ENCODE measurements at places on chromosomes 2 and 18.
A peak's percentile ranks its signal among the peaks of the same experiment; 100 is the strongest.

- no peak for DNase-seq
These were observed 989.7 kb upstream of the CRIM1 start for GRCh38 chr2:35365859-35366258.

DNA sequence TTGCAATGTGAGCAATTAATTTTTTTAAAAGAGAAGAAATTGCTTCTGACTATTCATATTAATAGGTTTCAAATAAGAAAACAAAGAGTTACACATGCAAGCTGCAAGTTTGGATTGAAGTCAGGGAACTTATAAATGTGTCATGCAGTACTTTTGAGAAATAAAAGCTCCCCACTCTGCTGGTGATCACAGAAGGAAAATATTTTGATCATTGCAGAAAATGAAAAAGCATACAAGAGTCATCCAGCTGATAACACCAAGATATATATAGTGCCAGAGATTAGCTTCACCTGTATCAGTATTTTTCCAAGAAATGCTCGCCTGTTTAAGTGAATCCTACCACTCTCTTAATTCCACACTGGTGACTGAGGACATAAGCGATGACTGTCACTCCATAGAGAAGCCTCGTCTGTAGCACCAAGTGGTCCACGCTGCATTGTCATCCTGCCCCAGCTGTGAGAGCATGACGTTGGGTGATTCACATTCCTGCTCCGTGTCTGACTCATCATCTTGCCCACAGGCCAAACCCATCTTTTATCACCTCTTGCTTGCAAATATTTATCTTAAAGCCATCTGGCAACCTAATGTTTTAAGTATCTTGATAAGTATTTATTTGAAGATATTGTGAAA lies 178.0 kb downstream of the ASXL3 start:
- peak; percentile 94 for DNase-seq

GRCh38 chr2:157934684-157935377 lies 58.7 kb upstream of the ACVR1 start:
- no peak for DNase-seq

GRCh38 chr2:227402959-227403358 lies 15.2 kb upstream of the SCYGR1 start:
- DNase-seq, result no peak

DNA sequence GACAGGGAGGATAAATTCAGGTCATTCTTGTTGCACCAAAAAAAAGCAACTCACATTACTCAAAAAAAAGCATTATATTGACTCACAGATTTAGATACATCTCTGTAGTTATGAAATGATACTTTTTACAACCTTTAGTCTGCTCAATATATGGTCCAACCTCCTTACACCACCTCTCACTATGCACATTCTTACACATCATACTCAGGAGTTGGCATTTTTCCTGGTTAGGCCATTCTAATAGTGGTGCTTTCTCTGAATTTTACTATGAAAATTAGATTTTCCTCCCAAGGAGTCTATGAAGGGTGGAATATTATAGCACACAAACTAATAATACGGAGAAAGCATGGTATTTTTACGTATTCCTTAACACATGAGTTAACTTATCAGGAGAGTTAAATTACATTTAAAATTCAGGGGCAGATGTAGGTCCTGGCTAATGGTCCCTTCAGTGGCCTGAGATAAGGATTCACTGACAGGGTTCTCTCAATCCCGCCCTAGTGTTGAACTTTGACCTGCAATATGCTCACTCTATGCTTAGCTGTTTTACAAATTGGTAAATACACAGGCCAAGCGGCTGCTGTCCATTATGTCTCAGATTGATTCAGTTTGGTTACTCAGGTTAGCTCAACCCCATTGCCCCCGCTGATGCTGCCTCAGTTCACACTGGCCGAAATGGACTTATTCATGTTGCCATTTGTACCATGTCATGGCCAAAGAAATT lies 153.6 kb downstream of the NCKAP5 start:
- DNase-seq, result peak; percentile 61

GRCh38 chr2:28547223-28547860 lies 51.5 kb downstream of the PLB1 start:
- no peak for DNase-seq

DNA sequence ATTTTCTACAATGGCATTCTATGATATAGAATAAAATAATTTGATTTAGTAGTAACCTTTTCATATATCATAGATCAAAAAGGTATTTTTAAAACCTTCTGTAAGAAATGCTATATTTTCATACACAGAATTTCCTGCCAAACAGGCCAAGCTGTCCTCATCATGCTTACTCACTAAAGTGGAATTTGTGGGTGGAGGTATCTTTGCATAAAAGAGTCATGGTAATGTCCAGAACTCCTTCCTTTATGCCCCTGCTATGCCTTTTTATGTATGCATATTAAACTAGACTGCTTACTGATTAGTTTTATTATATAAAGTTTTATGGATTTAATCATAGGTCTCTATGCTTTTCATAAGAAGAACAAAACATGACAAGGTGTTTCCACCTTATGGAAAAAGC lies 27.5 kb upstream of the MARCHF7 start:
- DNase-seq, result peak; percentile 75

GRCh38 chr2:169162613-169163012 lies 93.2 kb downstream of the DHRS9 start:
- no peak for DNase-seq

- peak; percentile 84 for DNase-seq
These were observed 47.9 kb upstream of the CABLES1 start for GRCh38 chr18:23087352-23087751.

DNA sequence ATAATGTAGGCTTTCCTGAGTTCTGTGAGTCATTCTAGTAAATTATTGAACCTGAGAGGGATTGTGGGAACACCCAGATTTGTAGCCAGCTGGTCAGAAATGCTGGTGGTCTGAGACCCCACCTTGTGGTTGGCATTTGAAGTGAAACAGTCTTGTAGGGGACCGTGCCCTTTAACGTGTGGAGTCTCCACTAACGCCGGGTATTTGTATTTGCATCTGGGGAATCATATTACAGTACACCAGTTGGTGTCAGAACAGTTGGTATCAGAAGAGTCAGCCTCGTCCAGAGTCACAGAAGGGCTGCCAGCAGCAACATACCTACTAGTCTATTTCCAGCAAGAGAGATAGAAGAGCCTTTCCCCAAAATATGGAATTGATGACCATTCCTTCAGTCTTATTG lies 38.3 kb upstream of the PTPN4 start:
- no peak for DNase-seq

DNA sequence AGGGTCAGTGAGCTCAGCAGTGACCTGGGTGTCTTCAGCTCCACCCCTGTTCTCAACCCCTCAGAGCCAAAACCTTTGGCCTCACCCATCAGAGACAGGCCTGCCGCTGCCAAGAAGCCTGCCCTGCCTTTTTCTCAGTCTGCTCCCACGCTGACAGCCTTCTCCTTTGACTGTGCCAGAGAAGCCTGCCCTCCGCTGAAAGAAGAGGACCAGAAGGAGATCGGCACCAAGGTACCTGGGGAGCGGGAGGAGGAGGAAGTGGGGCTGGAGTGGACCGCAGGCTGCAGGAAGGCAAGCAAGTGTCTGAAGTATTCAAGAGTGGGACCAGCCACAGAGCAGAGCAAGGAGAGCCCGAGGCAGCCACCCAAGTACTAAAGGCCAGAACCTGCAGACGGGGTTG lies 33.2 kb downstream of the TOGARAM2 start:
- no peak for DNase-seq

GRCh38 chr18:26052505-26052904 lies 37.9 kb downstream of the SS18 start:
- peak; percentile 4 for DNase-seq

DNA sequence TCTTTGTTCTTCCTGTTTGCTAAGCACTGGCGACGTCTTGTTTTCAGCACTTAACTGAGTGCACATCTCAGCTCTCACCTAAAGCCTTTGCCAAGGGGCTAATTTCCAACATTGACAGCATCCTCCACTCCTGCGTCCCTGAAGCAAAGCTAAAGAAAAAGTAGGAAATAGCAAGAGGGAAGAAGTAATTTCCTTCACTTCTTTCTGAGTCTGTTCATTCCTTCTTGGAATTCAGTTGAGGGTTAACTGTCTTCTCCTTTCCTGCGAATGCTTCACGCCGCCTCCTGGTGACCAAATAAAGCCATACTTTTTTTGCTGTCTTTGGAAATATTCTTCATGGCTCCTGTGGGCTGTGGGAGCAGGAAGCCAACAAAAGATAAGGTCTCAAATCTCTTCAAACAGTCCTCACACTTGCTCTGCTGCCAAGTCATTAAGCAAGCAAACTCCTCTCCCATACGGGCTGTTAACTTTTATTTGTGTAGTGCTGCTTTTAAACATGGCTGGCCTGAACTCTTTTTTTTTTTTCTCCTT lies 100.9 kb downstream of the DPP10 start:
- peak; percentile 1 for DNase-seq

DNA sequence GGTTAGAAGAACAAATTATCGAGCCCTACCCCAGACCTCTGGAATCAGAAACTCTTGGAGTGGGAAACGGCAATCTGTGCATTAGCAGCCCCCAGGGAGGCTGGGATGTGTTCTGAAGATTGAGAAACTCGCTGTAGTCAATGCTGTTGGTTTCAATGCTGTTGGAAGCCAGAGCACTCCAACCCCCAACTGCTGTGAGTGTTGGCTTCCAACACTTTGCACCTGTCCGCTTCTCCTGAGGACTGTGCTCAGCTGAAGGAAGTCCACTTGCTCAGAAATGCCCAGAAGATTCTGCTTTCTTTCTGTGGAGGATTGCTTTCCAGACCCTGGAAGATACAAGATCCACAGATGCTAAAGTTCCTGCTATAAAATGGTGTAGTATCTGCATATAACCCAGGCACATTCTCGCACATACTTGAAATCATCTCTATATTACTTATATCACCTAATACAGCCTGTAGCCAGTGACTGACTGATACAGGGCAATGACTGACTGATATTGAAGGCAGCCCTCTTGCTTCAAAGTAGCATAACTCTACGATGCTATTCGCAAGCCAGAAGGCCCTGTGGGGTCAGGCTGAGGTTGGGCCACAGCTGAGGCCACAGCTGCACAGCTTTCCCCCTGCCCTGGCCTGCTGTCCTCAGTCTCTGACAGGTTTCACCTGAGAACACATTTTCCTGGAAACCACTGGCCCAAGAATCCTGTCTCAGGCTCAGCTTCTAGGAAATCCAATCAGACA lies 757.7 kb upstream of the ID2 start:
- no peak for DNase-seq

DNA sequence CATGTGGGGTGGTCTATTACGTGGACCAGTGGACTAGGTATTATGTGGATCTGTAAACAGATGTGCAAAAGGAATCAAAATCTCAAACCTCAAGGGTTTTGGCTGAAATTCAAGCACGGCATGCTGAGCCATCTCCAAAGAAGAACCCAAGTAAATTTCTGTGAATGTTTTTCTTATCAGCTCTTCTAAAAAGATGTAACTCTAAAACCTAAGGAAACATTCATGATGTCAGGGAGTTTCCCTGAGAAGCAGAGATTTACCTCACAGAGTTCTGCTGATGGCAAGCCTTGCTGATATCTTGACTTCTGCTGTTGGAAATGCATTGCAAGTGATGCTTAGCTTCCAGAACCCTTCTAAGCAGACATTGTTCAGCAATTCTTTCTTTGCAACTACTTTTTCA lies 21.6 kb downstream of the DSG4 start:
- DNase-seq, result no peak

GRCh38 chr2:120256651-120257000 lies 4.0 kb downstream of the RALB start:
- DNase-seq, result no peak

GRCh38 chr2:51734115-51734514 lies 702.2 kb upstream of the NRXN1 start:
- DNase-seq, result peak; percentile 19

- no peak for DNase-seq
These were observed 258.9 kb downstream of the METTL4 start for GRCh38 chr18:2312440-2312839.

- DNase-seq, result peak; percentile 22
These were observed 36.0 kb upstream of the IKZF2 start for GRCh38 chr2:213187386-213187785.

GRCh38 chr2:216635701-216636550 lies 2.7 kb downstream of the IGFBP2 start:
- no peak for DNase-seq

GRCh38 chr2:158753641-158754611 lies 41.2 kb upstream of the DAPL1 start:
- peak; percentile 49 for DNase-seq
